ENCODE measurements at places on chromosomes 7 and 10.

DNA sequence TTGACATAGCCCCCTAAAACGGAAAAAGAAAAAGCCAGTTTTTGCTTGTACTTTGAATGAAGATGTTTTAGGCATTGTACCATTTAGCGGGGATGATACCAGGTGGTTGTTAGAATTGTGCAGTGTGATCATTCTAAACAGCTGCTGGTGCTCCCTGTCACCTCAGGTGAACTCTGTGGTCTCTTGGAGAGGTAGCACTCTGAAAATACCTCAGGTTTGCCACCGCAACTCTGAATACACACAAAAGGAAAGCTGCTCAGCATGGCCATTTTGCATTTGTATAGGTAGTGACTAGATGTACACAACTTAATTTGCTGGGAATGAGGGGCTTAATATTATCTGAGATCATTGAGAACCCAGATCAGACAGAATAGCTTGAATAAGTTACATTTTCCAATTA is 52.6 kb downstream of the PLEKHA8 start:
- no peak for DNase-seq

- DNase-seq, result no peak
These were observed 62.6 kb upstream of the ABCB4 start for GRCh38 chr7:87538052-87538451.

DNA sequence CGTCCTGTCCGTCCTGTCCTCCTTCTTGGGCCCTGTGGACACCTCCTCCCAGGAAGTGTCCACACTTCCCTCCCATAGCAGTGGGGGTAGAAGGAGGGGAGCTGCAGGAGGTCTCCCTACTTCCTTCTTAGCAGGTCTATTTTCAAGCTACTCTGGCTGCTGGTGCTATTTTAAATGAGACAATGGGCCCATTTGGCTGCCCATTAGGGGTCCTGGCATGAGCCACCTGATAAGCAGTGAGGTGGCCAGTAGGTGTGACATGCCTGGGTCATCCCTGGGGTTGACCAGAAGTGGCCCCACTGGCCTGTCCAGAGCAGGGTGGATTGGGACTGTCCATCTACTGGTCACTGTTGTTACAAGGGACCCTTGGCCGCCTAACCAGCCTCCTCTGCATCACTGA is 75.2 kb downstream of the COL13A1 start:
- no peak for DNase-seq

DNA sequence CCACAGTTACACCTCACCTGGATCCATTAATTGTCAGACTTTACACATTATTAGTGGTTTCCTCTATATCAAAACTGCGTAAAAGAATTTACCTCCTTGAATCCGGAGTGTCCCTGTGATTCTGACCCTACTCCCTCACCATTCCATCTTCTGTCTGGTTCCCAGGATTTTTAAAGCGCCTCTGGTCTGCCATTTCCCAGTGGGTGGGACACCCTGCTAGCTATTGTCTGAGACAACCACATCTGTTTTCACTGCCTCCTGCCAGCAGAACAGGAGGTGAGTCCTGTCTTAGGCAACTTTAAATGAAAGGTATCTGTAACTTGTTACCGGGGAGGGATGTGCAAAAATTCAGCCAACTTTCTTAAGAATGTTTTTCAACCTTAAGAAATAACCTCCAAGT is 2.3 kb downstream of the MACROH2A2 start:
- DNase-seq, result no peak

GRCh38 chr10:34985146-34985545 is 105.0 kb downstream of the CUL2 start:
- DNase-seq, result no peak

GRCh38 chr7:105975770-105976417 is 12.8 kb downstream of the CDHR3 start:
- no peak for DNase-seq

DNA sequence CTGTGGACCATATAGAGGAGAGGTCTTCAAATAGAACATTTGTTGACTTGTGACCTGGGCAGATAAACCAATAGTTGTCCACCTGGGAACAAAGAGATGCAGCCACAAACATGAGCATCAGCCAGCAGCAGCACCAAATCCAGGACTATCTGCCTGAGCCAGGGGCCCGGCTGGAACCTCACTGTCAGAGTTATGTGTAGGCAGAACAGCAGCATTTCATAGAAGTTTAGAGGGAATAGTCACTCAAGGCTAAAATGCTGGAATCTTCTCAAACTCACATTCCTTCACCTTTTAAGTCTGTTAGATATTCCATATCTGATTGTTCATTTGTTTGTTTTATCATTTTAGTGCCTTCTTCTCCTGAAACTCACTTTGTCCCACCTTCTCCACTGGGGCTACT is 72.2 kb upstream of the IL6 start:
- no peak for DNase-seq

GRCh38 chr7:80724249-80724871 is 85.9 kb downstream of the CD36 start:
- DNase-seq, result no peak

GRCh38 chr10:86100581-86101061 is 266.0 kb downstream of the GRID1 start:
- DNase-seq, result peak; percentile 38

DNA sequence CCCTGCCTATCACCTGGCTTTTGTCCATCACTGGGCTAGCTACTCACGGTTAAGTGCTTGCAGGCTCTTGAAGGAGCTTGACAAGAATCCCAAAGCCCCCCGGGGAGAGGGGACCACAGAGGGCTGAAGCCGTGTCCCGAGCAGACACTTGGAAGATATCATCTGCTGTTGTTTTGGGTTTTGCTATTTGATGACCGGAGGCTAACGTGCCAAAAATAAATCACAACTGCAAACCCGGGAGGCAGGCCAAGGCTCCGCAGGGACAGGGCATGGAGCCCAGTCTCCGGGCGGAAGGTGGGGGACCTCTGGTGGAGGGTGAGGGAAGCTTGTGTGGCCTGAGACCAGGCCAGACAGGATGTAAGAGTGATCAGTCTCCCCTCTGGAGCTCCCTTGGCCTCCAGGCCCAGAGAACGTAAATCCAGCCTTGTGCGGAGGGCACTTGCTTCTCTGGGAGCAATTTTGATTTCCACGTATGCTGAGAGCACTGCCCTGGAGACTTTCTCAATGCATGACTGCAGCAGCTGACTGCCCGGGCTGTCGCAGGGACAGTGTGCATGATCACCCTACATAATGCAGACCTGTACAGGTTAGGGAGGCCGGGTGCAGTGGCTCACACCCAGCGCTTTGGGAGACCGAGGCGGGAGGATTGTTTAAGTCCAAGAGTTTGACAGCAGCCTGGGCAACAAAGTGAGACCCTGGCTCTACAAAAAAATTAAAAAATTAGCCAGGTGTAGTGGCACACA is at the start of gene PHKG1:
TSS of gene PHKG1 (minus strand) at position 164 of the 743 bp plus-strand sequence. CDS start 4,011 bp downstream, outside the sequence.
- no peak for DNase-seq

GRCh38 chr7:129095258-129095657 is 40.3 kb upstream of the TNPO3 start:
- peak; percentile 91 for DNase-seq

DNA sequence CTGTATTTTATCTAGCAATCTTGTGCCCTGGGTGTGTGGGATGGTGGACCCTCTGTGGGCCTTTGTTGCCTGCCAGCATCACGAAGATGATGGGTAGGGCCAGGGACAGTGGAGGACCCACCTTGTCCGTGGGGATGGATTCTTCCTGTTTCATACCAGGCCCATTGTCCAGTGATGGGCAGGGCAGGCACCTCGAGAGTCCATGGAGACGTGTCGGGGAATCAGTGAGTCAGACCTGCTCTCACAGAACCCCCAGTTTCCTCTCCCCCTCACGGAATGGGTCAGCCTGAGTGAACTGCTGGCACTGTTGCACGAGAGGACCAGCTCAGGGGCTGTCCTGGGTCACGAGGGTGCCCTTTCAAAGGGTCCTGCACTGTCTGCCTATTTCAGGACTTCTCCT is 401.2 kb downstream of the RPS24 start:
- no peak for DNase-seq

DNA sequence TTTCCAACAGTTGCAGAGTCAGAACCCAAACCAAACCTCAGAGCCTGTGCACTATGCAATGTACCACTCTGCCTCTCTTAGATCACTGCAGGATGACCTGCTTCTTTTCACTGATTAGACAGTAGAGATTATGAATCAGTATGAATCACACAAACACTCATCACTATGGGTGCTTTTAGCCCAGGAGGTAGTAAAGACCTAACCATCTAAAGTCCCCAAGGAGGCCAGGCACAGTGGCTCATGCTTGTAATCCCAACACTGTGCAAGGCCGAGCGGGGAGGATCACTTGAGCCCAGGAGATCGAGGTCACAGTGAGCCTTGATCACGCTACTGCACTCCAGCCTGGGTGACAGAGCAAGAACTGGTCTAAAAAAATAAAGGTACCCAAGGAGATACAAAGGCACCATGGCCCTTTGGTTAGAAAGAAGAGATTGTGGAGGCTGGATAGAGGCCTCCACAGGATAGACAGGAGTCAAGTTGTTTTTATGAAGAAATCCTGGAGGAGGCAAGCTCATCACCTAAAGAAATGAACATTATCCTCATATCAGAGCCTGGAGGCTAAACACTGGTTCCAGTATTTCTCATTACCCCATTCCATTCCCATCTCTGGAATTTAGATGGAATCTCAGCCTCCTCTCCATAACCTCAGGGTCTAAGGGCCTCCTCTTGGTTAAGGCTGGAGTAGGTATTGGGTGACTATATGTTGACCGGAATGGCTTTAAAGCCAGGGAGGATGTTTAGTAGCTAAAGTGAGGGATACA is 12.9 kb downstream of the SEC31B start:
- DNase-seq, result no peak

DNA sequence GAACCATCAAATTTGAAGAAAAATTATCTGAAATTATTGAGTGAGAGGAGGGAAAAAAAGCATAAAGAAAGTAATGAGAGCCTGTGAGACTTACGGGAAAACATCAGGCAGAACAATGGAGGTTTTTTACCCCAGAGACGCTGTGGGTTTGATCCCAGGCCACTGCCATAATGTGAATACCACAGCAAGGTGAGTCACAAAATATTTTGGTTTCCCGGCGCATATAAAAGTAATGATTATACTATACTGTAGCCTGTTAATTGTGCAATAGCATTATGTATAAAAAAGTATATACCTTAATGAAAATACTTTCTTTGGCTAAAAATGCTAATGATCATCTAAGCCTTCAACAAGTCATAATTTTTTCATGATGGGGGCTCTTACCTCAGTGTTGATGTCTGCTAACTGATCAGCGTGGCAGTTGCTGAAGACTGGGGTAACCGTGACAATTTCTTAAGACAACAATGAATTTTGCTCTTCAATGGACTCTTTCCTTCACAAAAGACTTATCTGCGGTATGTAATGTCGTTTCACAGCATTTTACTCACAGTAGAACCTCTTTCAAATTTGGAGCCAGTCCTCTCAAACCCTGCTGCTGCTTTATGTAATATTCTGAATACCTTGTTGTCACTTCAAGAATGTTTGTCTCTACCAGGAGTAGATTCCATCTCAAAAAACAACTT is 97.0 kb upstream of the FAM20C start:
- DNase-seq, result no peak

GRCh38 chr10:24887855-24888231 is 64.6 kb downstream of the PRTFDC1 start:
- DNase-seq, result no peak

DNA sequence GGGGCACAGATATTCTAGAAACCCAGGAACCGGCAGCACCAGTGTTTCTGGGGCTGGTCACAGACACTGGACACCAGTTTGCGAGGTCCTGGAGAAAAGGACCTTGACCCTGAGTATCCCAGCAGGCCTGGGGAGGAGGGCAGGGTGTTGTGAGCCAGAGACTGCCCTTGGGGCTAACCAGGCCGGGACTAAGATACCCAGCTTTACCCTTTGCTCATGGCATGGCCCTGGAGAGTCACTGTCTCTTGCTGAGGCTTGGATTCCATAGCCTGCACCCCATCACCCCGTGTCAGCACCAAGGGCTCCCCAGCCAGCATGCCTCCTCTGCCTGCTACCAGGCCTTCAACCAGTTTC is 124.4 kb downstream of the COL26A1 start:
- DNase-seq, result no peak

GRCh38 chr7:5423306-5423975 is at the start of gene TNRC18:
Gene TNRC18, minus strand, starts transcription at chr7:5423834. Its CDS starts 2,588 bp downstream, at chr7:5421246.
- DNase-seq, result no peak

GRCh38 chr10:92430103-92430502 is 139.1 kb downstream of the MARCHF5 start:
- no peak for DNase-seq

DNA sequence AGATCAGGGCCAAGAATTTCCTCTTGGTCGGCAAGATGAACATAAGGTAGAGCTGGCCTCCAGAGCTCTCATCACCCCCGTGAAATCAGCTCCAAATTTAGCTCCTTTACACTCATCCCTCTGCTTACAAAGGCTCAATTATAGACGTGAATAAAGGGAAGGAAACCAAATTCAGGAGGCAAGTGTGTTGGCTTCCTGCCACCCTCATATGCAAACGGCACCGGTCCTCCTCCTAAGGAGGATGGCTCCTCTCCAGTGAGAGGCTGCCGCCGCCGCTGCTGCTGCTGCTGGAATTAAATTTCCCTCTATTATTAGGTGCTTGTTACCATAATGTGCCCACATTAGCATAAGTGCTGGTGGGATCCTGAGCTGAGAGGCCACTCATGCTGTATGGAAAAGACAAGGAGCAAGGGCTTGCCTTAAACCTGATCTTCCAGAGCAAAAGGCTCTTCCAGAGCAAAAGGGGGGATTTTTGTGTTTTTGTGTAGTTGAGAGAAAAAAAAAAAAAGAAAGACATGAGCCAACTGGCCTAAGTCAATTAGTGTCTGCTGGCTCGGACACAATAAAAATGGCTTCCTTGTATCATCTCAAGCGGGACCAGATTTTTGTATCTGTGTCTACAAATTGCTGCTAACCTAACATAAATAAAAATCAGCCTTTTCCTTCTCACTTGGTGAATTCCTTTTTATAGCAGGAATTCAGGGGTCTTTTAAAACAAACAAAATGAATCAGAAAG is 68.4 kb downstream of the CDHR3 start:
- DNase-seq, result no peak

DNA sequence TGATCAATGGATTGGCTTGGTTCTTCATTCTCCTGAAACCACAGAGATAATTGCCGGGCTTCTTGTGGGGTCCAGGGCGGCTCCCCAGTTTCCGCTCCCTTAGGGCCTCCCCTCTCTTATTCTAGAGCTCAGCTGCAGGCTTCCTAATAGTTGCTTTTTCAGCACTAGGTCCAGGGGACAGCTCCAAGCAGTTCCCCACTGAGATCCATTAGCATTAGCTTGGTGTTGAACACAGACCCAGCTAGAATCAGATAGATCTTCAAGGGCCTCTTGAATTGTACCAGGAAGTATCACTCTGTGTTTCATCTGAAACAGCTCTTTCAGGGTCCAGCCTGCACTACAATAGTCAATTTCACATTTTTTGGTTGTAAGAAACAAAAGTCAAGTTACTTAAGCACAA is 238.7 kb downstream of the SEC23IP start:
- DNase-seq, result peak; percentile 14

GRCh38 chr10:60964257-60965235 is 20.6 kb upstream of the RHOBTB1 start:
- peak; percentile 59 for DNase-seq

- peak; percentile 76 for DNase-seq
These were observed 99.3 kb upstream of the DDC start for GRCh38 chr7:50664461-50664922.

- no peak for DNase-seq
These were observed 742.3 kb upstream of the GALNT17 start for GRCh38 chr7:70389531-70390151.

Measured in GM12865 (cell line).